ENCODE measurements at places on chromosomes 12 and 14.

DNA sequence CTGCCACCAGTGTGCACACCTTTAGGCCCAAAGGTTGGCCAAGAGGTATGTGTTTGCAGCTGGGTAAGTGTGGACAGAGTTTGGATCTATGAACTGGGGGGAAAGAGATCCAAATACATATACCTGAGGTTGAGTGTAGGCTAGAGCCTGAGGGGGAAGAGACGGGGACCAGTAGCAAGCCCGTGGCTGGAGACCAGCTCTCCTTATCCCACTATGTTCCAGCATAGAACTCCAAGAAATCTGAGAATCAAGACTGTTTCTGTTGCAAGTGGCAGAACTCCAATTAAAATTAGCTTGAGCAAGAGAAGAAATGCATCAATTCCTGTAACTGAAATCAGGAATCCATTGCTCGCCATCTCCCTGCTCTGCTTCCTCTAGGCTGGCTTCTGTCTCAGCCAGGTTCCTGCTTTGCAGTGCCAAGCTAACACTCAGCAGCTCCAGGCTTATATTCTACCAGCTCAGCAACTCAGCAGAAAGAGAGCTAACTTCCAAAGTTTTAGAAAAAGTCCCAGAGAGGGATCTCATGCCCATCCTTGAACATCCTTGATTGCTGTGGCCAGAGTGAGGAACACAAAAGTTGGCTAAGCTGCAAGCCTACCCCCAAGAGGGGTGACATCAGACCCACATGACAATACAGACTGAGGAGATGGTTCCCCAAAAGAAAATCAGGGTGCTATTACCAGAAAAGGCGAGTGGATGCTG is 1.5 kb upstream of the PCK2 start:
- no peak for DNase-seq

GRCh38 chr14:20683891-20684661 is at the start of gene RNASE4:
TSS of gene RNASE4 (plus strand) at chr14:20684560. CDS start at chr14:20699372, 14,812 bp downstream.
- DNase-seq = peak; percentile 73

DNA sequence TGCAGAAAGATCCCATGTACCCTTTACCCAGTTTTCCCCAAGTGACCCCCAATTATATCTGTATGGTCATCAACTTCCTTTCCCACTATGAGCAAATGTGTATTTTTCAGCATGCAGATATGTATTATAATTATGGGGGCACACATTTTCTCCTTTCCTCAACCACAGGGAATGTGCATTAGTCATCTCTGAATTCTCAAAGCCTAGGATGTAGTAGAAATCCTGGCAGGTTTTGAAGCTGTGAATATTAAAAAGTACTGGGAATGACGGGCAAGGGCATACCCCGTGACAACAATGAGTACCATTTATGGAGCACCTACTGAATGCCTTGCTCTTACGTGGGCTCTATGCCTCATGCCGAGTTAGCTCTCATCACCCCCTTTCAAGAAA is 71.5 kb downstream of the VWF start:
- no peak for DNase-seq

- DNase-seq = no peak
Measured at GRCh38 chr12:15719230-15719629, 70.0 kb downstream of the EPS8 start.

DNA sequence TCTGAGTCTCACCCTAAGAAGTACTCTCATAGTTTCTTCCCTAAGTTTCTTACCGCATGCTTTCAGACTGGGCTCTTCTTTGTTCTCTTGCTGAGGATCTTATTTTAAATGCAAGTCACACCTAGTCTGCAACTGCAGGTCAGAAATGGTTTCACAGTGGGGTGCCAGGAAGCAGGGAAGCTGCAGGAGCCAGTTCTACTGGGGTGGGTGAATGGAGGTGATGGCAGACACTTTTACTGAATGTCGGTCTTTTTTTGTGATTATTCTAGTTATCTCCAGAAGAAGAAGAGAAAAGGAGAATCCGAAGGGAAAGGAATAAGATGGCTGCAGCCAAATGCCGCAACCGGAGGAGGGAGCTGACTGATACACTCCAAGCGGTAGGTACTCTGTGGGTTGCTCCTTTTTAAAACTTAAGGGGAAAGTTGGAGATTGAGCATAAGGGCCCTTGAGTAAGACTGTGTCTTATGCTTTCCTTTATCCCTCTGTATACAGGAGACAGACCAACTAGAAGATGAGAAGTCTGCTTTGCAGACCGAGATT is 1.7 kb downstream of the FOS start:
- no peak for DNase-seq

GRCh38 chr12:84793558-84794367 is 118.8 kb downstream of the SLC6A15 start:
- DNase-seq = no peak

DNA sequence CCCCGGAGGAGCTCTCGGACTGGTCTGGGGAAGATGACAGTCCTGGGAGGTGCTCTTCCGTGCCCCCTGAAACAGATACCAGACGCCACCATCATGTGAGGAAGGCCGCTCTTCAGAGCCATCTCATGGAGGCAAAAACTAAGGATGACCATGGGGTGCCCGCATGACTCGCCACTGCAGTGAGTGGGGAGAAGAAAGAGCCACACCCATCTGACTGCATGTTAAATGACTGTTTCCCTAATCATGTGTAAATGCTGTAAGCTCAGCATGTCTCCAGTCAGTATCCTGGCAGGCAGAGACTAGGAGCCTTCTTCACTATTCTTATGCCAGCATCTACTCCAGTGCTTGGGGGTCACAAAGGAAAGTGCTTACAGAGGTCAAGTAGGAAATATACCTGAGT is 4.0 kb downstream of the STON2 start:
- no peak for DNase-seq

- no peak for DNase-seq
Measured at GRCh38 chr14:105041841-105042765, 21.2 kb upstream of the CDCA4 start.

DNA sequence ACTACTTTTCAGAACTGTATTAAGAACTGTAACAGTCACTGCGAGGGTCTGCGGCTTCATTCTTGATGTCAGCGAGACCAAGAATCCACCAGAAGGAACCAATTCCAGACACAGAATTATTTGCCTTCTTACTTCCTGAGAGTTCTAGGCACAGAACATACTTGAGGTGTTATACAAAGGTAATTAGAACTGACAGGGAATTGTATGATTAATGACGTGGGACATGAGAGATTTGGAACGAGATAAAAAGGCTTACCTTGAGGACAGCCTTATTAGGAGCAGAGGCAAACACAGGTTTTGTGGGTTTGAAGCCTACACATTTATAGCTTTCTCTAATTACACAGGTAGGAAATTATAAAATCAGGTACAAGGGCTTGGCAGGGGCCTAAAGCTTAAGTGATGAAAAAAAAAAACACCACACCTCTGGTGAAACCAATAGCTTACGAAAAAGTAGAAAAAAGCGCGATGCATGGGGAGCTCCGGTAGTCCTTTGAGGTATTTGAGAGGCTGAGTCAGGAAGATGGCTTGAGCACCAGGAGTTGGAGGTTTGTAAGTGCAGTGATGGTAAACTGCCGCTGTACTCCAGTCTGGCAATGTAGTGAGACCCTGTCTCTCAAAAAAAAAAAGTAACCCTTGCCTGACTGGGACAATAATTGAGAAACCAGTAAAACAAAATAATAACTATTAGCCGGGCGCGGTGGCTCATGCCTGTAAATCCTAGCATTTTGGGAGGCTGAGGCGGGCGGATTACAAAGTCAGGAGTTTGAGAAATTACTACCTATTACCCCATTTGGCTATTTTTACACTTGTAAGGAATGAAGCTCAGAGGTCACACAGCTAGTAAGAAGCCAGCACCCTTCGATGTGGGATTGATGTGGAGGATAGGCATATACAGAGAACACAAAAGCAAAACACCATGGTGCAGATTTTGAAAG is 795 bp upstream of the ACOT2 start:
- DNase-seq = no peak

DNA sequence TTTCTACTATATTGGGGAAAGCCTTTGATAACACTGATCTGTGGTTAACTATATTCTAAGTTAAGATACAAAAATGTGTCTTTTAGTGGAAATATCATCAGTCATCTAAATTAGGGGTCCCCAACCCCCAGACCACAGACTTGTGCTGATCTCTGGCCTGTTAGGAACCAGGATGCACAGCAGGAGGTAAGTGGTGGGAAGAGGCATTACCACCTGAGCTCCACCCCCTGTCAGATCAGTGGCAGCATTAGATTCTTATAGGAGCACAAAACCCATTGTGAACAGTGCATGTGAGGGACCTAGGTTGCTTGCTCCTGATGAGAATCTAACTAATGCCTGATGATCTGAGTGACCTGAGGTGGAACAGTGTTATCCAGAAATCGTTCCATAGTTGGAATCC is 28.3 kb upstream of the LIN7A start:
- DNase-seq = no peak

DNA sequence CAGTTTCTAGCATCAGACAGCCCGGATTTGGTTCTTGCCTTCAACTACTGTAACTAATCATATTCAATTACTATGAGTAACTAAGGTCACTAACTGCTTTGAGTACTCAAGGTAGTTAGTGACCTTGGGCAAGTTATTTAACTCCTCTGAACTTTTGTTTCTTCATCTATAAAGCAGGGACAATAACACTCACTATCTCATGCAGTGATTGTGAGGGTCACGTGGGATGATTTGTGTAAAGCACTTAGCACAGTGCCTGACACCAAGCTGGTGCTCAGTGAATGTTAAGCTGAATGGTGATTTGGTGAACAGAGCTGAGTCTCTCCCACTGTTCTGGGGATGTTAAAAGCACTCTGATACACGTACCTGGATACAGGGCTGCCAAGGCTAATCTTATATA is 171.3 kb upstream of the PLXNC1 start:
- DNase-seq = no peak

DNA sequence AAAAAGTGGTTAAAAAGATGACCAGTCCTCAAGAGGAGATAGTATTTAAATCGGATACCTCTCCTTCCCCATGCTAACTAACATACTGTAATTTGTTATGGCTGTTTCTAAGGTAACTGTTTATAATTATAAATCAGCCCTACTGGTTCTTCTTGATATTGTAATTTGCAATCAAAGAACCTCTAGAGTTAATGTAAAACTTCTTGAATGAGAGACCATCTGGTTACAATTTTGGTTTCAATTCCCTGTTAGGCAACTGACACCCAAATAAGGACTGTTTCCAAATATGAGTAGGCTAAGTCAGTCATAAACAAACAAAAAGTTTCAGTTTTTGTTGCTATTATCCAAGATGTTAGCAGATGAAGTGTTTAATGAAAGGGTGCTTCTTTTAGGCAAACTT is 120.2 kb upstream of the DNM1L start:
- no peak for DNase-seq

- DNase-seq = no peak
Measured at GRCh38 chr12:95600567-95600966, 49.3 kb upstream of the USP44 start.

- no peak for DNase-seq
Measured at GRCh38 chr12:105773471-105773870, 365.3 kb downstream of the NUAK1 start.

DNA sequence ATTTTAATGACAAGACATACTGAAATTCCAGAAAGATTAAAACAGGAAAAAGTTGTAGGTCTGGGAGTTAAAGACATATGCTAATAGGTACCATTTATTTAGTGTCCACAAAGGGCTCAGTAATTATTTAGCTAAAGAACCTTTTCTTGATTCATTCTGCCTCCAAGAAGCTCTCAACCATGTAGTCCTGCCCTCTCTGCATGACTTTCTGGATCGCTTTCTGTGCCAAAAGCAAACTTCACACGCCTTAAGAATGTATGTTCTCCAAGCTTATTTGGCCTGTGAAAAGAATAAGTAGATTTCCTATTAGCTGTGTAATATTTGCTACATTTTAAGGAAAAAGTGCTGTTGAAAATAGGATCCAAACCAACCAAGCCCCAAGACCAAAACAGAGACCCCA is 291.7 kb downstream of the C12orf75 start:
- DNase-seq = no peak

DNA sequence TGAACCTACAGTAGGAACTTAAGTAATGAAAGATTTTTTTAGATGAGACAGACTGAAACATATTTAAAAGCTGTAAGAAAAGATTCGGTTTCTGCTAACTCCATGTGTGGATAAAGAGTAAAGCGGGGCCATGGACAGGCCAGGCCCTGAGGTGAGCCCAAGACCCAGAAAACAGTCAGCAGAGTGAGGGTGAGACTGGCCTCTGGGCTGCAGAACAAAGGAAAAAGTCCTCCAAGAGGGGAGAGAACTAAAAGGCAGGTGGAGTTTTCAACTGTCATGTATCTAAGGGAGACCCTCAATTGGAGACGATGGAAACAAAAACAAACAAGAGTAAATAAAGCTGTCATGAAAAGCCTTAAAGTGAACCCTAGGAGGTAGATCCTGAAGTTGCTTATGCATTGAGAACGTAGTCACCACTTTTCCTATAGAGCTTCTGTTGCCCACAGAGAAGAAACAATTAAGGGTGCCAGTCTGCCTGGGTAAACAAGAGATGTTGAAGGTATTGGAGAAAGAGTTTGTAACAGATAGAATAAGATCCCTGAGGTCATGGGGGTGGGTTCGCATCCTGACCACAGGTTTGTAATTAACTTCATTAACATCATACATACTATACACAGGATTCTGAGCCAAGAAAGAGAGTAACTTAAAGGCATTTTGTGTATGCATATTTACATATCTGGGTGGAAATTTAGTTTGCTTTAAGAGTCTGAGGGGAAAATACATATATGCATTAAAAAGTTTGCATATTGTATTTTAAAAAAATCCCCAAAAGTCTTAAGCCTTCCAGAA is 268.7 kb upstream of the PDE3A start:
- no peak for DNase-seq

DNA sequence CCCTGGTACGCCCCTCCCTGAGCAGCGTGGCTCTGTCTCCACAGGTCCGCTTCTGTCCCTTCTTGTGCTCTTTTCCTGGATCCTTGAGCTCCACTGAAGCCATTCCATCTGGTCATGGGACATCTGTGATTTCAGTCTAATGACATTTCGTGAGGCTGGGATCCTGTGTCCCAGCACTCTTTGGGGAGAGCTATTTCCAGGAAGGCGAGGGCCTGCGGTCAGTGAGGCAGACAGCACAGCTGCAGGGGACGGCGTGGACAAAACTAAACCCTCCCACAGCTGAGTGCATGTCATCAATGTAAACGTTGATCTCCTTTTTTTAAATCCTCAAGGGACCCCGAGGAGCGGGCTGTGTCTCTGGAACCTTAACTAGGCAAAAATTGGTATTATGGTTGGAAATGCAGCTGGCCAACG is 127.7 kb downstream of the DACT1 start:
- DNase-seq = no peak

DNA sequence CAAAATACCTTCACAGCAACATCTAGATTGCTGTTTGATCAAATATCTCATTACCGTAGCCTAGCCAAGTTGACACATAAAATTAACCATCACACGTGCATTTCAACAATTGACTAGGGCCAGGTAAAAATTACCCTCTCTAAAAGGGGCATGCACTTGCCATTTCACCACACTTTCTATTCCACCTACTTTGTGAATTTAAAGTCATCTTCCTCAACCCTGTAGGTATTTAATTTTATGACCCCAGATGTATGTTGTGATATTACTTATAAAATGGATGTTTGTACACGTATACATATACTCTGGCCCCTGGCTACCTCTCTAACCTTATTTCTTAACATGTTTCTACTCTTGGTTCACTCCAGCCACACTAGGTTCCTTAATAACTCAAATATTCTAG is 160.2 kb downstream of the FOXA1 start:
- no peak for DNase-seq
